ENCODE measurements at places on chromosomes 3 and 15.

- no peak for DNase-seq
These were observed 8.1 kb downstream of the FAM3D start for GRCh38 chr3:58658508-58658907.

GRCh38 chr15:39172380-39173281 is 408.2 kb upstream of the THBS1 start:
- DNase-seq: peak; percentile 63

GRCh38 chr3:40088527-40089170 is 220.9 kb upstream of the EIF1B start:
- DNase-seq: no peak

DNA sequence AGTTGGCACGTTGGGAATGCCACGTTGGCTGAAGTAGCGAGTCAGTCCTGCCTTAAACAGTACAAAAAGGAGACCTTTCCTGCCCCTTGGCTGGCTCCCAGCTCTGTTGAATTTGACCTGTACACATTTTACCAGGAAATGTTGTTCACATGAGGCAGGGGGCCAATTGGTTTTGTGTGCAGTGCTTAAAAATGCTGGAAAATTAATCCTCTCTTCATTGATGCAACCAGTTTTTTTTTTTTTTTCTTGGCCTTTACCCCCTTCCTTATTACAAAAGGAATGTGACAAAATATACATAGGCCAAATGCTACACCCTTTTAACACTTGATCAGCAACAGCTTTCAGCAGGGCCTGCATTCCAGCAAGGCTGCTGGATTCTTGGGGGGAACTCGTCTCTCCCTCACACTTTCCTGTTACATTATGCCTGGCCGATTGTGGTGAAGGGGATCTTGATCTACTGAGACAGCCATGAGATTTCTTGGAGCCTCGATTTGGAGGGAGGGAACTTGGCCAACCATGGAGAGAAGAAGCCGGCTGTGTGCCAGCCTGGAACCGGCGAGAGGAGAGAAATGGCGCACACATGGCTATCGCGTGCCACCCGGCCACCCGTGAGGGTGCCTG is 93.1 kb downstream of the DNASE1L3 start:
- peak; percentile 11 for DNase-seq

DNA sequence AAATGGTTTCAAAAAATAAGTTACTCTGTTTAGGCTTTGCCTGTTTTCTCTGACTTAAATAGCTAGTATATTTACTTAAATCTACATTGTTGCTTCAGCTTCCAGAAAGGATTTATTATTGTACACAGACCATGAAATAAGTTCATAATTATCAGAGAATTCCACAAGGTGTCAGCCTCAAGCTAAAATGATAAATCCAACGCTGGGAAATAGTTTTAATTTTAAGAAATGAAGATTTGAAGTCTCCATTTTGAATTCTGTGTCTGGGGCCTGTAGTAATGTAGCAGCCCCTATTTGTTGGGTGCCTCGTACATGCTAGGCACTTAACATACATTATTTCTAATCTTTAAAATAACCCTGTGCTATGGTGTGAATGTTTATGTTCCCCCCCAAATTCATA is 92.6 kb upstream of the KCNMB2 start:
- DNase-seq: no peak

DNA sequence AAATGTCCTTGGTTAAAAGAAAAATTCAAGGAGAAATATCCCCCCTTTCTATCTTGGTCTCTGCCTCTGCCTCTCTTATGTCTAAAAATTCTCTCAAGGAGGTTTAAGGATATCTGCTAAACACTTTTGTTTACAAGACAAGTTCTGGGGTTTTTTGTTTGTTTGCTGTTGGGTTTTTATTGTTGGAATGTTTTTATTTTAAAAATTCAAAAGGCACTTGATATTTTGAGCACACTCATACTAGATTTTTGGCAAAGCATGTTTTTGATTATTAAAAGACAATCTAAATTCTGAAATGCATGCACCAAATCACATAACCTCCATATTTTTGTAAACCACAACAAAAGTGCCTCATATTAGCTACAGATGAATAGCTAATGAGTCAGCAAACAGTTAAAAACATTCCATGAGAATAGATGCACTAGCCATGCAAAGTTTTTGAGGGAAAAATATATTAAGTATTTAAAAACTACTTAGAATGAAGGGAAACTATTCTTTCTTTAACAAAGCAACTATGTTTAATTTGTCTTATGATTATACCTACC is 84.6 kb downstream of the ZBTB20 start:
- peak; percentile 71 for DNase-seq

DNA sequence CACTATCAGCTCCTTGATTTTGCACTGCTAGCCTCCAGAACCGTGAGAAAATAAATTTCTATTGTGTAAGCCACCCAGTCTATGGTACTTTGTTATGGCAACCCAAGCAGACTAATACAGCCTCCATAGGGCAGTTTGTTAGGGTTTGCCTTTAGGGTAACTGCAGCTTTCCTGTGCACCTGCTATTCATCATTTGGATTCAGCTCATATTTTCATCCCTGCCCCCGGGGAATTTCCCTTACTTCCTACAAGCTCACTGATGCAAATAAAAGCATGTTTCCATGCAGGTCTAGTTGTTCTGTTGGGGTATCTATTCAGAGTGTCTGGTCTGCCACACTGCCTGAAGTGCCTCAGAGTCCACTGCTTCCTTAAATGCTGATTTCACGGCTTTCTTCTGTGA is 48.6 kb upstream of the ATOSA start:
- DNase-seq: no peak

- no peak for DNase-seq
These were observed 3.1 kb downstream of the TMF1 start for GRCh38 chr3:69048990-69049389.

DNA sequence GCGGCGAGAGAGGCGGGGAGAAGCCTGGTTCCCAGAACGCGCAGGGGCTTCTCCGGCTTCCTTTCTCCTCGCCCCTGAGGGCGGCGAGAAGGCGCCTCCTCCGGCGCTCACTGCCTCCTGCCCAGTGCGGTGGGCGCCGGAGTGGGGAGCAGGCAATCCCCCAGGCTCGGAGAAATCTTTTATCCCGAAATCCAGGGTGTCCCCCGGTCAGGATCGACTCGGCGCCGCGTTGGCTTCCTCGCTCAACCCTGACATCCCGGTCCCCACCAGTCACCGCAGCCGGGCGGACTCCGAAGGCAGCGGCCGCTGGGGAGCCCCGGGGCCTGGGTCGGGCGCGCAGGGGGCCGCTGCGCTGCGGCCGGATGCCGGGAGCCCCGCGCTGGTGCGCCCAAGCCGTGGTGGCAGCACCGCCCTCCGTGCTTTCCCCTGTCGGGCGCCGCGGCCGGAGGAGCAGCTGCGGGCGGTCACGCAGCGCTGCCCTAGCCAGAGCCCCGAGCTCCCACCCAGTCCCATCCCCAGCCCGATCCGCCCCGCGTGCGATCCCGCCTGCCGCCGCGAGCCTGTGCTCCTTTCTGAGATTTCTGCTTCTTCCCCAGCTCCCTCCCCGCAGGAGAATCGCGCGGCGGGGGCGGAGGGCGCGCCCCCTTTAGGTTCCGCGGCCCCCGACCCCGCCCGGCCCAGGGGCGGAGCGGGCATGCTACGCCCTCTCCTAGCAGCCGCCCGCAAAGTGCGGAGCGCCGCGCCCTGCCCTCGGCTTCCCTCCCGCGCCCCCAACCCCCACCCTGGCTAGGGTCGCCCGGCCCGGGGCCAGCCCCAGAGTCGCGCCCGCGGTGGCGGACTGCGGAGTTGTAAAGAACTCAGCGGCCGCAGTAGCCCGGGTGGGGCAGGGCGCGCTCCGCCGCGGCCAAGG is 683 bp upstream of the CACNA2D3 start:
- no peak for DNase-seq

Data from pons (tissue), 1 donor.